ENCODE measurements at places on chromosomes 2 and 18.

DNA sequence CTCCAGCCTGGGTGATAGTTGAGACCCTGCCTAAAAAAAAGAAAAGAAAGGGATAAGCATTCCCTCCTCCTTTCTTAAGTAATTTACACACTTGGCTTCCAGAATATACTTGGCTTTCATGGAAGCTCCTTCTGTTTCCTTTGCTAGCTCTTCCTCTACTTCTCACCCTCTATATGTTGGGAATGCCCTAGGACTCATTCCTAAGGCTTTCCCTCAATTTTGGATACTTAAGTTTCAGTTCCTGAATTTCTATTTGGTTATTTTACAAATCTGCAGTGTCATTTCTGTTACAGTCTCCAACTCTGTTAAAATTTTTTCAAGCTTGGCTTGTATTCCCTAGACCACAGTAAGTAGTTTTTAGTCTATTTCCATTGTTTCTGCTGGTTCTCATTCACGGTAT lies 23.6 kb downstream of the SP3 start:
- DNase-seq = no peak

DNA sequence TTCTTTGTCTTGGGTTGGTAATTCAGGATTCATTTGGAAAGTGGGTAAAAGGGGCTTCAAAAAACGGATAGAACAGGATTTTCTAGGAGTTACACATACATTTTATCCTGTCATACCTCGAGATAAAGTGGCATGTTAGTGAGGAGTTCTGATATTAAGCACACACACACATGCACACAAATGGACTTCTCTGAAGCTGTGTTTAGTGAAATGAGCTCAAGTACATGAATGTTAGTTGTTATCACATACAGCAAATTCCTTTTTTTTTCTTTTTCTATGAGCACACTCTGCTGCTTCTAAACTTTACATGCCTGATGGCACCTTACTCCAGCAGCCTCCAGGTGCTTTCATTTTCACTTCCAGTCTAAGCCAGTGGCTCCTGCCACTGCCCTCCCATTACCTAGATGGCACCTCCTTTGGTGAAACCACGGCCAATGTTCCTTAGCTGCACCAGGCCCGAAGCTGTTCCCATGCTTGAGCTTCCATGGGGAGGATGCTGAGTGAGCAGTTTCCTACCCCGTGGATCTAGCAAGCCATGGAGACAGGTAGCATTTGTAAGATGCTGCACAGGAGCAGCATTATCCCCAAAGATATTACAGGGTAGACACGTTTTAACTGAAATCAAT lies 49.7 kb downstream of the STAT1 start:
- no peak for DNase-seq

- no peak for DNase-seq
Observed at GRCh38 chr2:217086038-217086522, 226.2 kb upstream of the TNP1 start.

- no peak for DNase-seq
Observed at GRCh38 chr2:120739438-120740090, 3.9 kb downstream of the GLI2 start.

- no peak for DNase-seq
Observed at GRCh38 chr2:106178716-106179115, 15.4 kb downstream of the UXS1 start.

DNA sequence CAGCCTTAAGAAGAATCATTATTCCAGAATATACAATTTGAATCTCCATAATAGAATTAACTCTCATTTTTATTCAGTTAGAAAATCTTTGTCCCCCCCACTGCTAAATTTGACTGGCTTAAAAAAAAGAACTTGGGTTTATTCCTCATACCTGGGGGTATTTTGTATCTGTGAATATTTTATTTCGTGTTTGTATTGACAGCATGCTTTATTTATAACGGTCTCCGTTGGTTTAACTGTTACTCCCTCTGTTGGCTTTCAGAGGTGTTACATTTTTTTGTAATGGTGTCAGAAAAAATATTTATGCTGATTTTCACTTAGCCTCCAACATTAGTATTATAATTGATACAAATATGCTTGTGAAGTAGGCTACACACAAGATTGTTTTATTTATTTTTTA lies 109.1 kb downstream of the HAUS1 start:
- peak; percentile 52 for DNase-seq

DNA sequence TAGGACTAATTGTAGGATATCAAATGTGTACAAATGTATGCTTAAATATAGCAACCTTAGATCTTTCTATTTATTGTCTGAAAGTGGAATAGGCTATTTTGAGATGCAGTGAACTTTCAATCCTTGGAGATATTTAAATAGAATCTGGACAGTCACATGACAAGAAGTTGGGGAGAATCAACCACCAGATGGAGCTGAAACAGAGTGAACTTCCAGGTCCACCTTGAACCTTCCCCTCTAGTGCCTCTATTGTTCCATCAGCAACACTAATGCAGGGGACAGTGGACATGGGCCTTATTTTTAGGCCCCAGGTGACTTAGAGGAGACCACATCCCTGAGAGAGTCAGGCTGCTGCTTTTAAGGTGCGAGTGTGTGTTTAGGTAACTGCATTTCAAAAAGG lies 37.0 kb upstream of the CRIM1 start:
- DNase-seq = no peak

GRCh38 chr2:46246790-46247189 lies 50.4 kb upstream of the EPAS1 start:
- no peak for DNase-seq

DNA sequence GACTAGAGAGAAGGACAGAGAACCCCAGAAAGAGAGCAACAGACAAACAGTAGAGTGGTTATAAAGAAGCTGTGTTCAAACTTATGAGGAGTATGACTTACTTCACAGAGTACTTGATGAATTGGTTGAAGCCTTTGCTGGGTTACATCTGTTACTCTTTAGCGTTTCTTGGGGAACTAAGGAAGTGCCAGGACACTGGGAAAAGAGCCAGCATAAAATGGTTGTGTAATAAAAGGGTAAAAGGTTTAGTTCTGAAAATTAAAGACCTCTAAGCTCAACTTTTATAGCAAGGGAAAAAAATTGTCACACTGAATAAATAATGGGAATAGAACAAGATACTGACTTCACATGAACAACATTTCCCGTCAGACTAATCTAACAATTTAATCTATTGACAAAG lies 17.0 kb upstream of the STAT4 start:
- no peak for DNase-seq

DNA sequence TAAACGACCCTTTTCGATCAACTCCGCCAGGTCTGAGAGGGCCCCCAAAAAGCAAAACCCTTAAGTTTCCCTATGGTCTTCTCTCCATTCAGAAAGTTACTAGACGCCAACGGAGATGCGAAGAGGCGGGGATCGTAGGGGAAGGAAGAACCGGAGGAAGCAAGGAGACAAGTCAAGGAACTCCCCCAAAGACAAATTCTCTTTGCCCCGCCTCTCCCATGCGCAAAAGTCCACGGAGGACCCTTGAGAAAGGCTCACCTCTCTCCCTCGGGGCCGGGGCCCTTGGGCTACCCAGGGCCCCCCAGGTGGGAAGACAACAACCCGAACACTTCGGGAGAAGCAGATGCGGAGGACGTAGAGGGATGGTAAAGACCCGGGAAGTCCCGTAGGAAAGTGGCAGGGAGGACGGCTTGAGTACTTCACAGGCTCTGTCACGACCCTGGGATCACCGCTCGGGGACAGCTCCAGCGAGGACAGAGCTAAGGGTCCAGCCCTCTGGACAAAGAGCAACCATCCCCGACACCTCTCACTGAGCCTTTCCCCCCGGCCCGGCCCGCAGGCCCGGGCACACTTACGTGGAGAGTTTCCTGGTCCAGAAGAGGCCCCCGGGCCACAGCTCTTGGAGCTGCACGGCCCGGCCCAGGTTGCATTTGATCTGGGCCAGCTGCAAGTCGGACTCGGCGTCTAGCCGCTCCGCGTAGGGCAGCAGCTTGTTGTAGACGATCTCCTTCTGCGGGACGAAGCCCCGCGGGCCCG lies 647 bp downstream of the PSME4 start:
- DNase-seq = no peak

GRCh38 chr2:64424416-64424987 lies 29.5 kb upstream of the LGALSL start:
- no peak for DNase-seq

GRCh38 chr2:195563857-195564512 lies 93.0 kb upstream of the SLC39A10 start:
- DNase-seq = no peak

DNA sequence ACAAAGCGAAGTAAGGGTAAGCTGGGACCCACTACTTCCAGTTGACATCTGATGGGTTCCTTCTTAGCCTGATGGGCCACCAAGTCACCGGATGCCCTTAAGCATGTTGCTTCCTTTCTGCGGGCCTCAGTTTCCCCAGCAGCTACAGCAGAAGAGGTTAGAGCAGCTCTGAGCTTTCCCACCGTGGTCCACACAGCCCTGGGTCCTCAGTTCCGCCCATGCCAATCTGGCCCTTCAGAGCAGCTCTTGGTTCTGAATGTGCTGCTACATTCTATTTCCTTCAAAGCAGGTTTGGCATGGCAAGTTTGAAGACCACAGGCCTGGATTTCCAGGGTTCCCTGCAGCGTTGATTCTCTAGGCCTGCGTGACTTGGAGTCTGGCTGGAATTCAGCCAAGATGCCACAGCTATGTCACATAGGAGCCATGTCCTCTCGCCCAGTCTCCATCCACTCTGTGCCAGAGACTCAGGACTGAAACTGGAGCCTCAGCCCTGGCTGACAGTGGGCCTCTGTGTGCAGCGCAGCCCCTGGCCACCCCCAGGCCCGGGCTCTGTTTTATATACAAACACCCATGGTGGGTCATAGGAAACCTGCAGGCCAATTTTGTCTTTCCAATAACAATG lies 79.6 kb downstream of the TFCP2L1 start:
- DNase-seq = no peak

DNA sequence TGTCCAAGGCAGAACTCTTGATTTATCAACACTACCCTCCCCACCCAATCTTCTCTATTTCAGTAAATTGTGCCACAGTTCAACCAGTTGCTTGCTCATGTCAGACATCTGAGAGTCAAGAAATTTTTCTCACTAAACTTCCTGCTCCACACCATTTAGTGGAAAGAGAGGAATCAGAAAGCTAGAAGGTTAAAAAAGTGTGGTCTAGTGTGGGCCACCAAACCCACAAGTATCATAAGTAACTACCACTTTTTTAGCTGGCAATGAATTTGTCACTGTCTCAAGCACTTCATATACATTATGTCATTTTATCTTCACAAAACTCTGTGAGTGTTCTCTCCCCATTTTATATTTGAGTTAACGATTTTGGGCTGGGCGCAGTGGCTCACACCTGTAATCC lies 16.6 kb upstream of the MSTN start:
- DNase-seq = no peak

- DNase-seq = no peak
Observed at GRCh38 chr18:57051657-57052044, 95.2 kb upstream of the BOD1L2 start.

Data from COLO829 (cell line).